Substantia nigra (tissue), 51 donors: ENCODE measurements at places on chromosomes 5 and 9.

- no peak for DNase-seq
Observed at GRCh38 chr5:124868676-124869075, 122.2 kb upstream of the ZNF608 start.

- DNase-seq: no peak
Observed at GRCh38 chr5:127216898-127217675, 73.5 kb upstream of the MEGF10 start.

DNA sequence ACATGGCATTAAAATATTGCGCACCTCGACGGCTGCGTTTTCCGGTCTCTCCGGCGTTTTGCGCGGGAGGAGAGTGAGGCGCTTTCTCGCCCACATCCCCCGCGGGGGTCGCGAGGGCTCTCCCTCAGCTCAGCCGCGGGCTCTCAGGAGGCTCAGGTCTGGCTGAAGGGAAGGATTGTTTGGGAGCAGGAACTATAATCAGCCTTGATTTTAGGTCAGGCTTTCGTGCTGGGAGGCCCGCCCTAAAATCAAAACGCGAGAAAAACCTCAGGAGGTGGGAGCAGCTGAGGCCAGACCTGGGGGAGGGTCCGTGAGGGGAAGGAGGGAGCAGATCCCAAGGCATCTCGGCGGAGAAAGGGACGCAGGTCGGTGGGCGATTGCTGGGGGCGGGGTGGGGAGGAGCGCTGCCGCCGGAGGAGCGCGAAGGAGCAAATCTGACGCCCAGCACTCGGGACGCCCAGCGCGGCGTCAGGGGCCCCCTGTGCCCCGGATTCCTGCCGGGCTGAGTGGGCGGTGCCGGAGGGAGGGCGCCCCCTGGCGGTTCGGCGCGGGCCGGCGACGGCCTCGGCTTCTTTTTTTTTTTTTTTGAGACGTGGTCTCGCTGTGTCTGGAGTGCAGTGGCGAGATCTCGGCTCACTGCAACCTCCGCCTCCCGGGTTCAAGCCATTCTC, 18.7 kb upstream of the RNF130 start:
- peak; percentile 48 for DNase-seq

- DNase-seq: no peak
Observed at GRCh38 chr9:136147890-136148714, 29.4 kb upstream of the TMEM250 start.

- DNase-seq: no peak
Observed at GRCh38 chr9:78613006-78613405, 316.1 kb downstream of the PSAT1 start.

DNA sequence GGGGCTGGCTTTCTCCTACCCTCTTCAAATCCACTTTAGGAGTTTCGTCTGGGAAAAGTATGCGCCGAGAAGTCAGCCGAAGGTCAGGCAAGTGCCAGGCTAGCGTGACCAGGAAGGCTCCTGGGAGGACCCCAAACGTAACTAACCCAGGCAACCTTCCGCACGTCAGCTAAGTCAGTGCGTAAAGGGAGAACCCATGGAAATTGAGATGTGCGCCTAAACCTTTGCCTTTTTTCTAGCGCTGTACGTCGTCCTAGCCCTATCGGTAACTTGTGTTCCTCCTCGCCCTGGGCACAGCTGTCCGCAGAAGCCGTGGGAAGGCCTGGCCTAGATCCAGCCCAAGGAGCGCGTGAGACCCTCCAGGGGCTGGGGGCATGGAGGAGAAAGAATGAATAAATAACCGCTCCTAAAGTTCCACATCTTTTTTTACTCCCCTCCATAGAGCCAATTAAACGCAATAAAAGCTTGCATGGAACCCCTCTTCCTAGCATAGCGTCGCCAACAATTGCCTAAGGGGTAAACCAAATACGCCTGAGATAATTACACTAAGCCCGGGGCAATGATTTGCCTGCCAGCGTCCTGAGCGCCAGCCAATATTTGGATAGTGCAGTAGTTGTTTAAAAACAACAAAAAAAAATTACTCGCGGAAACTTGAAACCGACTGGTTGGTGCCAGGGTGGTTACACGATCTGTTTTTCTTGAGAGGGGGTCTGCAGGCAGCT, 4.0 kb upstream of the FOXB2 start:
- DNase-seq: no peak

DNA sequence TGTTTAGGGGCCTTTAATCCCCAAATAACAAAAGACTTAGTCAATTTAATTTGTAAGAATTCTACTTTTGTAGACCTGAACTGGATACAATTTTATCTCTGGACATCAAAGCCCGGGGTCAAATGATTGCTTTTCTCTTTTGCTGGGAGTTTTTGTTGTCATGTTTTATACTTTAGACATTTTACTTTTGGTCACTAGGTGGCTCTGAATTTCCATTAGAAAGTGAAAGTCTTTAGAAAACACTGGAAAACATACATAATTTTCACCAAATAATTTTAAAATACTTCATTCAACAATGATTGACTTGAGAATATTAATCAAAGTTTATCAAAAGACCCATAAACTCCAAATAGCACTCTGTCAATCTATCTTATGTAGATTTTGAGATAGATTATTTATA, 2.8 kb upstream of the PCA3 start:
- no peak for DNase-seq
